Activated CD8-positive, alpha-beta T cell treated with anti-CD3 and anti-CD28 coated beads, Interleukin-2, amount 10 ng/mL, durations not matched to agents 7 days and 5 days (primary cell): ENCODE measurements at places on chromosomes 16 and 17.

DNA sequence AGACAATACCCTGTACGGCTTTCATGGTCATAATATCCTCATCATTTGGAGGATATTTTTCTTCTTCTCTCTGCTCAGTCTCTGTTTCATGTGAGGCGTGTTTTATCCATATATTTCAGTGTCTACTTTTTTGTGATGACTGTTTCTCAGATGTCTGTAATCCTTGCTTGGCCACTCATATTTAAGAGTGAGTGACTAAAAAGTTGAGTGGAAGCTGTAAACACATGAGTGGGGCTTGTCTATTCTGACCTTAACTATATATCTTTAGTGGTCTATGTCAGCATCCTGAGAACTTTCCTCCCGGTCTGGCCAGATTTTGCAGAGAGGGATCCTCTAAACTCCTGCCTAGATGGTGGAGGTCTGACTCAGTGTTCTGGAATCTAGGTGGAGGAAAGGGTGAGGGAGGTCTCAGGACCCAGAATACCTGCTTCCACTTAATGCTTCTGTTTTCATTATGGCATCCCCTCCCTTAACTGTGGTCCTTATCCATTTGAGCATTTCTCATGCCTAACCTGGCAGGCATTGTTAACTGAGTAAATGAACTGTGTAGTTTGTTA, 6.0 kb downstream of the DDX19B start:
- no peak for DNase-seq

DNA sequence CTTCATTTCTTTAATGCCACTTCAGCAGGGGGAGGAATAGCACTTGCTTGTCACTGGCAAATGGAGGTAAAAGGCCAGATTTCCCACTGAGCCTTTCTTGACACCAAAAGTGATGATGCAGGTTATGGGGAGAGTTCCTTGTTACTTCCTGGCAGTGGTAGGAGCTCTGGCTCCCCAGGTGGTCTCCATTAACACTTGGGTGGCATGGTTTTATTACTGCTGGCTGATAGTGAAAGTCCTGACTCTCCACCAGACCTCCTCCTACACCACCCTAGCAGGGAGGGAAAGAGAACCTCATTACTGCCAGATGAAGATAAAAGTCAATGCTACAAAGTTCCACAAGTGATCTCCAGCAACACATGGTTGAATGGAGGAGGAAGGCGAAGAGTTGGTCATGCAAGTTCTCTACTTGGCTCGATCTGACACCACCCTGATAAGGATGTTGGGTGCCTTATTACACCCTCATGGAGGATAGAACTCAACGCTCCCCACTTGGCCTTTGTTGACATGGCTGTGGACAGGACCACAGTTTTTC, 152.7 kb upstream of the GNAO1 start:
- no peak for DNase-seq

DNA sequence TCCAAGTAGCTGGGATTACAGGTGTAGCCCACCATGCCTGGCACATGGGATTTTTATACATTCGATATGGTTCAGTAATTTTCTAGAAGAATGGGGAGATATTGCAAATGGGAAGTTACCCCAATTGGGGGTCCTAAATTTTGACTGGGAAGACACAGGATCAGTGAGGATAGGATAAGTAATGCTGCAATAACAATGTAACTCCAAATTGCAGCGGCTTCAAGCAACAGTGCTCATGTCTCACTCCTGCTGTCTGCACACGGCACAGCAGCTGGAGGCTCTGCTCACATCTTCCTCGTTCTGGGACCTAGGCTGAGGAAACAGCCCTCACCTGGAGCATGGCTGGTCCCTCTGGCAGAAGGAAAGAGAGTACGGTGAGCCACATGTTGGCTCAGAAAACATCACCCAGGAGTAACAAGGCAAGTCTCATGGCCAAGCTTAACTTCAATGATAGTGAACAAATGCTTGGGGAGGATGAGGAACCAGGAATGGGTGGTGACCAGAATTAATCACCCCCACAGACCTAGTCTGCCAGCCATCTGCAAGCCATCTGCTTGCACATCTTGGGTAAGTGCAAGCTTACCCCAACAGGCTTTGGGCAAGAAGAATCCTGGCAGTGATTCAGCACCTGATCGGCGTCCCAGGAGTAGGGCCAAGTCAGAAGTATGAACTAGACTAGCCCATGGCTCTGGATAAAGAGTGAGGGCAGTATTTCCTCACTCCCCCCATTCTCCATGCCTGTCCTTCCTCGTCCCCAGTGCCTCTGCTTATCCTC, 229.2 kb downstream of the COPRS start:
- DNase-seq: no peak

GRCh38 chr16:2751577-2752034, 832 bp upstream of the SRRM2 start:
- no peak for DNase-seq

- DNase-seq: no peak
Observed at GRCh38 chr16:23567602-23568001, 10.1 kb downstream of the UBFD1 start.

GRCh38 chr16:50381679-50382440, 13.1 kb upstream of the BRD7 start:
- no peak for DNase-seq

DNA sequence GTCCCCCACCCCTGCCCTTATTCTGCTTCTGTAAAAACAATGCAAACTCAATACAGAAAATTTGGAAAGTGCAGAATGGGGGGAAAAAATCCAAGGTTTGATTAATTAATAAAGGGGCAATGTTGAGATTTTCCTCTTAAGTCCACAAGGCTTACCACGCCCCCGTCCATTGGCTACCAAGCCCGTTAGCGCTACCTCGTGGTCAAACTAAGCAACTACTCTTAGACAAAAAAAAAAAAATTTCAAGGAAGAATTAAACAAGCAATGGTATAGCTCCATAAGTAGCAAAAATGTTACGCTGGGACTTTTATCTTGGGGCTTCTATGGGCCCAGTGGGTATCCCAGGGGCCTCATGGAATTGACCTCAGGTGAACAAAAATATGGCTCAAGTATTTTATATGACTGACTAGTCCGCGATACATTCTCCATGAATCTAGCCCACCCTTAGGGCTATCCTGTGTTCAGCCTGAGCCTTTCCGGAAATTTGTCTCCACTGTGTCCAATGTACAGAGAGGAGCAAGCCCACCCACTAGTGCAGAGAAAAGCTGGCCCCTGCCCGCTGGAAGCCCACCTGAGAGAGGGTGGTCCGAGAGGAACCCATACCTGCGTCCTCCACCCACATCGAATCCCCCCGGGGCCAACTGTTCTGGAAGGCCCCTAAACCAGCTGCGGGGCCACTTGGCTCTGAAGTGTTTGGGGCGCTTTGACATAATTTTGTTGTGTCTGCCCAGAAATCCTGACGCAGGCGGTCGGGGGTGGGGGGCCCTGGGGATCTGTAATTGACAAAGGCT, 19.1 kb upstream of the TEX2 start:
- DNase-seq: peak; percentile 69

- no peak for DNase-seq
Observed at GRCh38 chr16:11386791-11387546, 41.7 kb downstream of the RMI2 start.

DNA sequence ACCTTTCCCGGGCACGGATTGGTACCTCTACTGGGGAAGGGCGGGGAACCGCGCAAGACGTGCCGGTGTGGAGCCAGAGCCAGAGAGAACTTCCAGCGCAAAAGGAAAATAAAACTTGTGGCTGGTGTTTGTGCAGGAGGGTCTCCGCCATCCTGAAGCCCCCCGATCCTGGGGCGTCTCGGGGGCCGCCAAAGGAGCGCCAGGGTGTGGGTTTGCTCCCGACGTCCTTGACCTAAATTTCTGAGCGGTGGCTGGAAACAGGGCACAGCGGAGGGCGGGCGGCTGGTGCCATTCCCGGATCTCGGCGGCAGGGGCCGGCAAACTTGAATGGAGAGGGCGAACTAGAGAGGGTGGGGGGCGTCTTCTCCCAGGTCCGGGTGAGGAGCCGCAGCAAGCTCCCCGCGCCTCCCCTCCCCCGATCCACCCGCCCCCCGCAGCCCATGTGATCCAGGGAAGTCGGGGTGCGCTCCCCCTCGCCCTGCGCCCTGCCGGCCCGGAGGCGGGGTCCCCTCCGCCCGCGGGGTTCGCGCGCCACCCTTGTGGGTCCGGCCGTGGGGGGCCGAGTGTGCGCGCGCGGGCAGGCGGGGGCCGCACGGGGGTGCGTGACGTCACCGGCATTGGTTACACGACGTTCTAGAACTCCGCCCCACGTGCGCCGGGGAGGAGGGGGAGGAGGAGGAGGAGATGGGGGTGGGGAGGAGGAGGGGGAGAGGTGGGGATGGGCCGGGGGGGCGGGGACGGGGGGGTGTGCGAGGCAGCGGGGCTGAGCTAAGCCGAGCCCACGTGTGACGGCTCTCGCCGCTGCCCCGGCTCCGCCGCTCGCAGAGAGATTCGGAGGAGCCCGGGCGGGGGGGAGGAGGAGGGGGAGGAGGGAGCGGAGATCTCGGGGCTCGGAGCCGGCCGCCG, at the start of gene MSI2:
Gene MSI2 (plus strand): TSS at position 748 of the 906 bp plus-strand sequence. CDS start 220 bp downstream, outside the sequence.
- peak; percentile 94 for DNase-seq

GRCh38 chr16:50635505-50636392, 45.4 kb downstream of the SNX20 start:
- peak; percentile 44 for DNase-seq

GRCh38 chr17:7312432-7313087, 2.6 kb downstream of the GPS2 start:
- DNase-seq: no peak

- no peak for DNase-seq
Observed at GRCh38 chr17:10051112-10051511, 146.0 kb upstream of the RCVRN start.

DNA sequence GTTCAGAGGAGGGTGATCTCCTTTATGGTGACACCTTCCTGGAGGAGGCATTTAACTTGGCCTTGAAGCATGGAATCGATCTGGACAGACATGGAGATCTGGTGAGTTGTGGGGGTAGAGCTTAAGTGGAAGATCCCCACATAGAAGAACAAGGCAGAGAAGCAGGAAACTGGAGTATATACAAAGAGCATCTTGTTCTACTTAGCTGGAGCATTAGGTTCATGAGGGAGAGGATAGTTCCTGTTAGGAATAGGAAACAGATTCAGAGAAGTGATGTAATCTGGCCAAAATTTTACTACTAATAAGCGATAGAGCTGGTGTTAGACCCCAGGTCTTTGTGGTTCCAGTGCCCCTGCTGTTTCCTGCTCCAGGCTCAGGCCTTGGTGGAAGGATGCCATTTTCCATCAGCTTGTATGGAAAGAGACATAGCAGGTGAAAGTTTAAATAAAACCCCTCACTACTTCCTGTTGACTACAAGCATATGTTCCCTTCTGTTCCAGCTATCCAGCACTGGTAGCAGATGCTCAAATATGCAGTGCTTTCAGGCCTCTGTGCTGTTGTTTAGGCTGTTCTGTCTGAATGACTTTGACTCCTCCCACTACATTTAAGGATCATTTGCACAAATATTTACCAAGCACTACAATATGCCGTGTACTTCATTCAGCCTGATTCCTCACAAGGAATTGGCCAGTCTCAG, 9.4 kb downstream of the RPAIN start:
- no peak for DNase-seq

GRCh38 chr17:60333628-60334031, 58.3 kb downstream of the USP32 start:
- DNase-seq: no peak

DNA sequence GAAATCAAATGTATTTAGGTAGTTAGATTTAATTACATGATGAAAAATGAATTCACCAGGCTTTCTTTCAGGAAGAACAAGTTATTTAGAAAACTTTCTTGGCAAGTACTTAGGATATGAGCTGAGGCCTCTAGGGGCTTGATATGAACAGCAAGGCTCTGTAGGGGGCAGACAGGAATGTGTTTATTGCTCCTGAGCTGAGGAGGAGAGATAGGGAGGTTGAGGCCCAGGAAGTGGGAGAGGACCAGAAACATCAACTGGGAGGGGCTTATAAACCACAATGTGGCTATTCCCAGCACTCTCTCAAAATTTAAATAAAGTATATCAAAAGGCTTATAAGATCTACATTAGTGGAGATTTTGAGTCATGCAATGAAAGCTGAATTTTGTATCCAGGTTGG, 154.0 kb upstream of the MAF start:
- DNase-seq: no peak
